ENCODE measurements at places on chromosomes 12 and 14. TPM values are rescaled to one million over a fixed set of nuclear protein-coding genes. Genes with fewer than 3 reads are reported as not detected.
A peak's percentile ranks its signal among the peaks of the same experiment; 100 is the strongest.

DNA sequence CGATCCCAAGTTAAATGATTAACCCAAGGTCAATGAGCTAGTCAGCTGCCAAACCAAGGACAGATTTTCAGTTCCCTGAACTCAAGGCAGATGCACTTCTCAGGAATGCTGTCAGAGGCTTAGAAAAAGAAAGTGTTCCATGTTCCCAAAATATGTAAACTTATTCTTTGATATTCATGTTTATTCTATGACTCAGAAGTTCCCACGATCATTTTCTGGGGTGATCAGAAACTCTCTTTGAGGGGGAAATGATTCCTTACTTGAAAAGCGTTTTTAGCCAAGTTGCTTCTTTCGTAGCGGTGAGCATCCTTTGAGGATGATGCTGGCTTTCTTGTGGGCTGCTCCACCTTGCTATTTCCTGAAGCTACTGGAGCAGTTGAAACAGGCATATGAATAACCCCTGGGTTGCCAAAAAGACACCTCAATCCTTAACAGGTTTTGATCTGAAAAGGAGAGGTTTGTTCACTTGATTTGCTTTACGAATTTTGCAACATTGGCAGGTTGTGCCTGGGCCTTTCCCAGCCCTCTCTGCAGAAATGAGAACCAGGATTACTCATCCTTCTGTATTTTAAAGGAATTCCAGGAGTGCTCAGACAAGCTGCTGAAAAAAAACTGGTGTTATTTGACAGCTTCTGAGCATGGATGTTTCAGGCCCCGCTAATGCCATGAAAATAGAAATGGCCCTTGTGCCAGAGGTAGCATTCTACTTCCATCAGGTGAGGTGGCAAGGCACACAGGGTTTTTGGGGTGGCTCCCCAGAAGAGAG, 121.4 kb upstream of the HIF1A start:
- H3K4me1 ChIP-seq: peaks cover 58% of the 10 kb centered on the region
- H3K36me3 ChIP-seq: no peaks in the 10 kb centered on the region
- no peaks in the 10 kb centered on the region for H3K27me3 ChIP-seq
- peak overlapping the region; percentile 49 for H3K27ac ChIP-seq
- peak overlapping the region; percentile 7 for H3K4me3 ChIP-seq

- DNase-seq: no peak
- no peaks in the 10 kb centered on the region for H3K36me3 ChIP-seq
- no peak overlapping the region for H3K27ac ChIP-seq
- no peaks in the 10 kb centered on the region for H3K27me3 ChIP-seq
Observed at GRCh38 chr12:91239481-91239880, 56.9 kb upstream of the DCN start.

DNA sequence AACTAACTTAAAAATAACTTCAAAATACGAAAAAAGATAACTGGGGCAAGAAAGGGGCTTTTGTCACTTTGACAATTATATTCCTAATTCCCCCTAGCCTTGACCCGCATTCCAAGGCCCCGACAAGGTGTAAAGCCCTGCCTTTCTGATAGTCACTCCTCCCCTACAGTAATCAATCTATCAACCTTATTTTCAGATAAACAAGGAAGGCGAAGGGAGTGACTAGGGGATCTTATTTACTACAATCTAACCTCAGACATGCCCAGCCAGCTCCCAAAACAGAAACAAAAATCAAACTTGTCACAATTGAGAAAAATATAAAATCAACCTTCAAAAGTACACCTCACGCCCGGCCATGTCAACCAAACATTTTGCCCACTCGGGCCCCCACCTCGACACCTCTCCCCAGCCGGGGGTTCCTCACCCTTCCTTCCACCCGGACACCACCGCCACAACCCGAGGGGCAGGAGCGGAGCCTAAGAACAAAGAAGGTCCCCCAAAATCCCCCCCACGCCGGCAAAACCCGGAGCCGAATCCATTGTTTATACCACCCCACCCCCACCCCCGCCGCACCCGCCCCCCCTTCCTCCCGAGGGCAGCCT, 562 bp downstream of the ZFYVE1 start:
- H3K4me3 ChIP-seq: peak overlapping the region; percentile 87
- no peak overlapping the region for H3K27ac ChIP-seq
- H3K36me3 ChIP-seq: peaks cover 16% of the 10 kb centered on the region
- no peak for DNase-seq
- peaks cover 43% of the 10 kb centered on the region for H3K4me1 ChIP-seq

DNA sequence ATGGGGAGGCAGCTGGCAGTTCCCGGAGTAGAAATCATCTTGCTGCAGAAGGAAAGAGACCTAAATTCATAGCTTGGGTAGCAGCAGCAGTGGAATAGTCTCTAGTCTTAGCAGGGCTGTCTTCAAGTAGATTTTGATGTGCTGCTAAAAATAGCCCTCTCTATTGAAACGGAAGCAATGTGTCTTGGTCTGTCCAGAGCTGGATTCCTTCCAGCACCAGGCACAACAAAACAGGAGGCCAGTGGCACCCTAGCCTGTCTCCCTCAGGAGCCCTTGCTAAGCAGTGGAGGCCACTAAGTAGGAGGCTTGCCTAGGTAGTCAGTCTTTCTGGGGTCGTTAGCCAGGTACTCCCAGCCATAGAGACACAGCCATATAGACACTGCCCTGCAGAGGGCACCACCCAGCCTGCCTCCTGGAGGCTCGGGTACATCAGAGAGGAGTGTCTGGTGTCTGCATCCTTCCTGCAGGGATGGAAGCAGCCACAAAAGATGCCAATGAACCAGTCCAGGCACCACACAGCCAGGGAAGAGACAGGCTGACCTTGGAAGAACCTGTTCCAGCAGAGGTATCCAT, 97.5 kb downstream of the CRACR2A start:
- no peak overlapping the region for H3K27ac ChIP-seq
- peaks cover 28% of the 10 kb centered on the region for H3K36me3 ChIP-seq
- H3K4me1 ChIP-seq: no peaks in the 10 kb centered on the region
- no peak overlapping the region for H3K4me3 ChIP-seq

GRCh38 chr14:59771577-59771976, 99.0 kb downstream of the RTN1 start:
- no peaks in the 10 kb centered on the region for H3K4me1 ChIP-seq
- no peak overlapping the region for H3K4me3 ChIP-seq
- H3K27me3 ChIP-seq: peaks cover 3% of the 10 kb centered on the region

Gene DTD2
- total RNA-seq: 19.1 TPM

DNA sequence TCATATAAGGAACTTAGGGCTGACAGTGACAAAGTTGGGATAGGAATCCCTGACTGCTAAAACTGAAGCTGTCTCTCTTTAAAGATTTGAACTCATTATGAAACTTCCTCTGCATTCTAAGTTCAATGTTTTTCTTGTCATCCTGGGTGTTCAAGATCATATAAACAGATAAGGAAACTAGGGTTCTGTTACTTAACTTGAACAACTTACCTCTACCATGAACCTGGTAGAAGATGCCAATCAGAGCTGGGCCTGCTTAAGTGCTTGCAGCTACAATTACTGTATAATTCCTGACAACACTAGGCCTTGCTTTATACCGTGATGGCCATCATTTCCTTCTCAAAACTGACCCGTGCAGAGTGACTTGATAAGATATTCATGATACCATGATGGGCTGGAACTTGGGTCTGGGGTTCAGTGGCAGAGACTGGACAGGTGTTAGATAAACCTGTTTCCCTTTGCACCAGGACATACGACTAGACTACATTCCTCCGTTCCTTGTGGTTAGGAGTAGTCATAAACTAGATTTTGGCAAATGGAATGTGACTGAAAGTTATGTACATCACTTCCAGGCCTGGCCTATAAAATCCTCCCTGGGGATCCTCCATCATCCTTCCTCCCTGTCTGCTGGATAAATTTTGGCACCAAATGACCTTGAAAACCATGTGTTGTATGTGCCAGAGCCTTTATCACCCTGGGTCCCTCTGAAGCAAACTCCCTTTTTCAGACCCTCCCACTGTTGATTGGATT, 172.2 kb upstream of the PRICKLE1 start:
- no peak overlapping the region for H3K27ac ChIP-seq
- H3K4me1 ChIP-seq: no peaks in the 10 kb centered on the region
- no peak for DNase-seq
- H3K36me3 ChIP-seq: no peaks in the 10 kb centered on the region

GRCh38 chr12:32727237-32727636, 28.5 kb downstream of the YARS2 start:
- peaks cover 29% of the 10 kb centered on the region for H3K36me3 ChIP-seq
- H3K4me3 ChIP-seq: no peak overlapping the region
- DNase-seq: no peak
- no peaks in the 10 kb centered on the region for H3K27me3 ChIP-seq
- H3K4me1 ChIP-seq: no peaks in the 10 kb centered on the region
- peak overlapping the region; percentile 18 for H3K27ac ChIP-seq

Gene TMEM30B
- total RNA-seq: 1.6 TPM

GRCh38 chr14:78254911-78255461, 84.8 kb downstream of the NRXN3 start:
- H3K4me3 ChIP-seq: no peak overlapping the region
- H3K4me1 ChIP-seq: peaks cover 6% of the 10 kb centered on the region
- peak; percentile 40 for DNase-seq
- no peak overlapping the region for H3K27ac ChIP-seq
- no peaks in the 10 kb centered on the region for H3K36me3 ChIP-seq

- H3K4me1 ChIP-seq: peaks cover 8% of the 10 kb centered on the region
- no peak overlapping the region for H3K27ac ChIP-seq
- no peak for DNase-seq
- peaks cover 25% of the 10 kb centered on the region for H3K36me3 ChIP-seq
Observed at GRCh38 chr14:69052181-69052601, 73.1 kb upstream of the ACTN1 start.

GRCh38 chr14:64444984-64445845, 20.1 kb upstream of the AKAP5 start:
- peaks cover 56% of the 10 kb centered on the region for H3K36me3 ChIP-seq
- peak; percentile 71 for DNase-seq
- peaks cover 35% of the 10 kb centered on the region for H3K4me1 ChIP-seq
- H3K27ac ChIP-seq: peak overlapping the region; percentile 92

- H3K36me3 ChIP-seq: peaks cover 27% of the 10 kb centered on the region
- peak overlapping the region; percentile 81 for H3K4me3 ChIP-seq
- H3K4me1 ChIP-seq: peaks cover 50% of the 10 kb centered on the region
- peak; percentile 83 for DNase-seq
- peak overlapping the region; percentile 100 for H3K27ac ChIP-seq
Observed at GRCh38 chr12:59597385-59597781, 1.6 kb downstream of the SLC16A7 start.

DNA sequence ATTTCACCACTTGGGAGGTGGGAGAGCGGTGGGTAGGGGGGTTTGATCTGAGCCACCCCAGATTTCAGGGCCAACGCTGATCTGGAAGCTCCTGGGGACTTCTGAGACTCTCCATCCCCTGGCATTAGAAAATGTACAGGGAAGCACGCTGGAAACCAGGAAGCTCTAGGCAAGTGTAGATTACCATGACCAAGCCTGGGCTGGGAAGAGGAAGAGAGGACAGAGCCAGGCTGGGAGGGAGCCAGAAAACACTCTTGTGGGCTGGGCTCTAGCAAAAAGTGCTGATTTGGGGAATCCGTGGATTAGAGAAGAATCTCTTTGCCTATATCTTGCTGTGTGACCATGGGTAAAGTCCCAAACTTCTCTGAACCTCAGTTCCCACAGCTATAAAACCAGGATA, 236.7 kb downstream of the BCL11B start:
- no peaks in the 10 kb centered on the region for H3K4me1 ChIP-seq
- DNase-seq: no peak
- no peak overlapping the region for H3K27ac ChIP-seq
- H3K36me3 ChIP-seq: no peaks in the 10 kb centered on the region

DNA sequence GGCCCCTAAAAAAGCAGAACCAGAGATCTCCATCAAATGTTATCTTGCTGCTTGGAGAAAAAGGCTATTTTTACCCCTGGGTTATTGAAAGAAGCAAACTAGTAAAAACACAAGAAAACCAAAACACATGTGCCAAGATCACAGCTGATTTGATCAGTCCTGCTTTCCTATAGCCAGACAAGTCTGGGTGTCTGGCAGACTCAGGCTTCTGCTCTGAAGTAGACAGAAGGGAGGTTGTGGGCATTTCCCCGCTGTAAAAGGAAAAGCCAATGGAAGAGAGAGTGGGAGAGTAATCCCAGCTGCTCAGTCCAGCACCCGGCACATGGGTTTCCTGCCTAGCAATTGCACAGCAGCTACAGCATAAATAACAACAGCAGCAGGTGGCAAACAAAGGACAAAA, 177.9 kb downstream of the PHLDA1 start:
- DNase-seq: no peak
- no peaks in the 10 kb centered on the region for H3K36me3 ChIP-seq
- peaks cover 16% of the 10 kb centered on the region for H3K27me3 ChIP-seq
- H3K4me1 ChIP-seq: no peaks in the 10 kb centered on the region
- no peak overlapping the region for H3K27ac ChIP-seq

DNA sequence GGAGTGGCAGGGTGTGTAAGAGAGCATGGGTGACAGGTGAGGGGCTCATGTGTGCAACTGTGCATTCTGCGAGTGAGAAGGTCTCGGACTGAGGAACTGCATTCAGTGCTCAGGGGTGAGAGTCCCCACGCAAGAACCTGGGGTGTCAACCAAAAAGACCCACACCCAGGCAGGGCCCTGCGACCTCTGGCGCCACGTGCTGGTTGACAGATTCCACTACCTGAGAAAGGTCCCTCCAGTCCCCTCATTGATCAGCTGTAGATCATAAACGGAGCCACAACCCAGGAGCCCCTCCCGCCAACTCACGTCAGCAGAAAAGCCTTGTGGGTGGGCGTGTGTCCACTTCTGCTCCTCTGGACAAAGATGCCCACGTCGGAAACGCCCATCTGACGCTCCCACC, 98.7 kb downstream of the ASCL4 start:
- H3K36me3 ChIP-seq: no peaks in the 10 kb centered on the region
- no peaks in the 10 kb centered on the region for H3K4me1 ChIP-seq
- peaks cover 21% of the 10 kb centered on the region for H3K27me3 ChIP-seq
- H3K4me3 ChIP-seq: no peak overlapping the region

Gene TMEM253
- not detected for total RNA-seq

Gene HOXC6
- not detected for total RNA-seq

- DNase-seq: no peak
- H3K4me3 ChIP-seq: no peak overlapping the region
- H3K4me1 ChIP-seq: peaks cover 46% of the 10 kb centered on the region
- H3K27ac ChIP-seq: peak overlapping the region; percentile 81
Observed at GRCh38 chr12:56141946-56142784, 10.2 kb upstream of the MYL6B start.

- H3K27me3 ChIP-seq: peaks cover 5% of the 10 kb centered on the region
- H3K4me3 ChIP-seq: no peak overlapping the region
- no peaks in the 10 kb centered on the region for H3K4me1 ChIP-seq
- no peaks in the 10 kb centered on the region for H3K36me3 ChIP-seq
- no peak overlapping the region for H3K27ac ChIP-seq
Observed at GRCh38 chr12:103640410-103640809, 53.3 kb downstream of the STAB2 start.

DNA sequence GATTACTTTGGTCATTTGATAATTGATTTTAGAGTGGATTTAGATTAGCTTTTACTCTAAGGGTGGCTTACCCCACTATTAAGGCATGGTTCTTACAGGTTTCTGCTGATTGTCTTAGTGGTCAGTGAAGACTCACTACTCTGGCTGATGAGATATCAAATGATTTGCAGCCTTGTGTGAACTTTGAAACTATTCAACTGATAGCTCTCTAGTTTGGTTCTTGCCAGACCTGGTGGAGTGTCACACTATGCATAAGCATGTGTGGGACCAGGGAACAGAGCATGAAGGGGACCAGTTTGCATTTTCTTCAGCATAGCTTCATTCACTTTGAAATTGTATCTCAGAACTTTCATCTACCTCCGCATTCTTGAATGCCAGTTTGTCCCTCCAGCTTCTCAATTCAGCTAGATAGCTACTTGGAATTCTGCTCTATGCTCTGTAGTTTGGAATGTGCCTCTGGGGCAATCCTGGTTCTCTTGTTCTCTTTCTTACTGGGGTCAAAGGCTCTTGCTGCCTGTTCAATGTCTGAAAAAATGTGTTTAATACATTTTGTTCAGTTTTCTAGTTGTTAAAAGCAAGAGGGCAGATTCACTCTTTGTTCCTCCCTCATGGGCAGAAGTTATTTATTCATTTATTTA, 12.7 kb downstream of the SCYL2 start:
- H3K36me3 ChIP-seq: peaks cover 12% of the 10 kb centered on the region
- no peak for DNase-seq
- no peak overlapping the region for H3K27ac ChIP-seq
- no peak overlapping the region for H3K4me3 ChIP-seq
- H3K4me1 ChIP-seq: peaks cover 23% of the 10 kb centered on the region
